ENCODE measurements at places on chromosomes 1 and 21. TPM values are rescaled to one million over a fixed set of nuclear protein-coding genes. Genes with fewer than 3 reads are reported as not detected.

INTS11 gene
- 132 TPM for polyA plus RNA-seq

KCNJ6 gene
- 1.4 TPM for polyA plus RNA-seq

LRRC3 gene
- 3.8 TPM for polyA plus RNA-seq

PTPN22 gene
- polyA plus RNA-seq, result 0.92 TPM

CFAP107 gene
- not detected for polyA plus RNA-seq

MDM4 gene
- polyA plus RNA-seq, result 40.5 TPM

NT5C1A gene
- polyA plus RNA-seq, result not detected

All from neural cell (in vitro differentiated cells).